Right renal cortex interstitium (tissue), 3 donors: ENCODE measurements at places on chromosomes 5 and 9. TPM values are rescaled to one million over a fixed set of nuclear protein-coding genes. Genes with fewer than 3 reads are reported as not detected.

DNA sequence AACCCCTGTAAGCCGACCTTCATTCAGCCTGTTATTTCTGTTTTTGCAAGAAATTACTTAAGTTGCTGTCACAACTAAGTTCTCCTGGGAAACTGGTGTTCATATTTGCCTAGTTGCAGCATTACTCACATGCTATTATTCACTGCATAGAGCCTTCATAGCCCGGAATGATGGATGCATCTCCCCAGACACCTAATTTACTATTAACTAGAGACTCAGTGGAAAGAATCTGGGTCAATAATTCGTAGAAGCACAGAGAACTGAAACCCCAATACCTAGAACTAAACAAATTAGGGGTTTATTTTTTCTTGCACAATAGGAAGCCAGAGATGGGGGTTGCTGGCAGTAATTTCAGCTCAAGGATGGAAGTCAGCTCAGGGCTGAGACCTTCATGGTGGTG, 45.7 kb upstream of the FAM170A start:
- no peak for DNase-seq

DNA sequence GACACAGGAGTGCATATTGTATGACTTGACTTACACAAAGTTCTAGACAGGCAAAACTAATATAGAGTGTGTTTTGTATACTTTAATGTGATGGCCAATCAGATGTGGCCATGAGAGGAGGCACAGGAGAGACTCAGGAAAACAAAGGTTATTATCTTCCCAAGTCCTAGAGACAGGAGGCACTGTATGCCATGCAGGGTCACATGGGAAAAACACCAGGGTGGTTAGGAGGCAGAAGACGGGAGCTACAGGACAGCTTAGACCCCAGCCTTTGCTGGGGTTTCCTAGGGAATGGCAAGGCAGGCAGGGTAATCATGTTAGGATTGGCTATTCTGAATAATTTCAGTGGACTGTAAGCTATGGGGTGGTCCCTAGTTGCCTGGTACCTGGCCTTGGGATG, 16.2 kb downstream of the TRPM3 start:
- no peak for DNase-seq

DNA sequence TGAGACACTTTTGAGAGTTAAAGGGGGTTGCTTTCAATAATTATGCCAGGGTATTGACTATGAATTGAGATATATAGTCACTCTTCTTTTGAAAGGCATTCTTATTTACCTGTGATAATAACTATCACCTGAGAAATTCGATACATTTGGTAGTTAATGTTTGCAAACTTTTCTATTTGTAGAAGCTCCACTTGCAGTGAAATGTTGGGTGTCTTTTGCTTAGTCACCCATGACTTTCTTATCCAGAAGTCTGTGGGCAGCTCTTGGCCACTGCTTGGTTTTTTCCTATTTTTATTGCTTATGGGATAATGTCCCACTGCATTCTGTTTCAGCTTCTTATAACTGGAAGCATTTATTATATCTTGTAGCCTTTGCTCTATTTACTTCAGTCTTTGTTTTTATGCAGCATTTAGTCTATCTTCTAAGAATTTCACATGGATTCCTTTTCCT, 3.9 kb downstream of the MACIR start:
- no peak for DNase-seq

DNA sequence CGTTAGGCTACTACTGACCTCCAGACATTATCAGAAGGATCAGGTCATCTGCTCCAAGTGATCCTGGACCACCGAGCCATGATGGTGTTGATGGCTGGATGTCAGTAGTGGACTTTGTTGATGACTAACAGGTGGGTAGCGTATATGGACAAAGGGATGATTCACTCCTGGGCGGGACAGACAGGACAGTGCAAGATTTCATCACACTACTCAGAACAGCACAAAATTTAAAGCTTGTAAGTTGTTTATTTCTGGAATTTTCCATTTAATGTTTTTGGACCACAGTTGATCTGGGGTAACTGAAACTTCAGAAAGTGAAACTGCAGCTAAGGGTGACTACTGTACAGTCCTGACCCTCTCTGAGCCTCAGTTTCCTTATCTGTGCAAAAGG, 12.7 kb downstream of the PDGFRB start:
- DNase-seq, result no peak

The PCDHA1 gene
- 0.08 TPM for polyA plus RNA-seq

- no peak for DNase-seq
Observed at GRCh38 chr5:24817966-24818365, 173.2 kb upstream of the CDH10 start.

DNA sequence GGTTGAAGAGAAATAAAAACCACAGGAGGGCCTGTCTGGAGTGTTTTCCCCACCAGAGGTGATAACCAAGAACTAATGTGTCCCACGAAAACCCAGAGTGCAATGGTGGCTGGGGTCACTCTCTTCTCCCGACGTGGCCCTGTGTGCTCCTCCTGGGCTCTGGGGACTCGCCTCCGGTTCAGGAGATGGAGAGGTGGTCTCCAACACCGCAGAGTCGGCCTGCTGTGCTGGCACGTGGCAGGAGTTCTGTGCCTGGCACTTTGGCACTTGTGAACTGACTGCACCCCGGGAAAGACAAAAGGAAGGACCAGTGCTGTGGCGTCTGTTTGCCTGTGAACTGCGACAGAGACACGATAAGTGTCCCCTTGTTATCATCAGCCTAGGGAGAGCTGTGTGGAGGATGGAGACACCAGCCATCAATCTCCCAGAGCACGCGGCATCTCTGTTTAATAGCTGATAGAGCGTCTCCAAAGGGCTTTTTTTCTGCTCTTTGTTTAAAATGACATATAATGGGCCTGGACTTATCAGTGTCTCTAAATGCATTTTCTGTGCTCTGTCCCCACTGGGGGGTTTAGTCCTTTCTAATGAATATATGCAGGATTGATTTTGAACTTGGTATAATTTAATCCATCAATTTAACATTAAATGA, 98.3 kb downstream of the MRPL36 start:
- no peak for DNase-seq

- DNase-seq, result no peak
Observed at GRCh38 chr9:118038713-118039112, 334.5 kb downstream of the TLR4 start.
